ENCODE measurements at places on chromosomes 7 and 10.

DNA sequence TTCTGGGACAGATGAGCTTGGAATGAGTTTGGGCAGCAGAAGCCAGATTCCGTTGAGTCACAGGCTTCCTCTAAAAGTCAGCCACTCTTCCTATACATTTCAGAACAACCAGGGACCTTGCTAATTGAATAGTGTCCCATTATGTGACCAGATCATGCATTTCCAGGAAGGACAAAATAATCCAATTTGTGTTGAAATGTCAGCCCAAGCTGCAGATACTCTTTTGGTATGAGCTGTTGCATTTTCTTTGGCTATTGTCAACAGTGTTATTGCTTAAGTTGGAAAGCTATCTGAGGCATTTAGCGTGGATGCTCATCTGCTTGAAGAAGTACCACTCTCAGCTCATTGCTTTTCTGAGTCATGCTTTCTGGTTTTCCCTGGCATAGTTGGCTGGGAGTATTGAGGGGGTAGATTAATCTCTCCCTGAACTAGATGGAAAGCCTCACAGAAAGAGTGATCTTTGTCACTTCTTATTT lies 223.7 kb upstream of the HABP2 start:
- no peak for DNase-seq

DNA sequence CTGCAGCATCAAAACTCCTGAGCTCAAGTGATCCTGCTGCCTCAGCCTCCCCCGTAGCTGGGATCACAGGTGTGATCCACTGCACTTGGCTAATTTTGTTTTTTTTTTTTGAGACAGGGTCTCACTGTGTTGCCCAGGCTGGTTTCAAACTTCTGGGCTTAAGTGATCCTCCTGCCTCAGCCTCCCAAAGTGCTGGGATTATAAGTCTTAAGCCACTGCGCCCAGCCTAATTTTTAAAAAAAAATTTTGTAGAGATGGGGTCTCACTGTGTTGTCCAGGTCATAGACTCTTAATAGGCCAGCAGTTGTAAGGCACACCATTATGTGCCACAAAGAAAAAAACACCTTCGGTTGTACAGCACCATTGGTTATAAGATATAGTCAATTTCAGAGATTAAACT lies 122.4 kb downstream of the MAPK8 start:
- DNase-seq = no peak

GRCh38 chr10:100653957-100654781 lies 91.2 kb upstream of the PAX2 start:
- DNase-seq = no peak

- peak; percentile 55 for DNase-seq
These were observed 868 bp downstream of the TIAL1 start for GRCh38 chr10:119595676-119596515.

DNA sequence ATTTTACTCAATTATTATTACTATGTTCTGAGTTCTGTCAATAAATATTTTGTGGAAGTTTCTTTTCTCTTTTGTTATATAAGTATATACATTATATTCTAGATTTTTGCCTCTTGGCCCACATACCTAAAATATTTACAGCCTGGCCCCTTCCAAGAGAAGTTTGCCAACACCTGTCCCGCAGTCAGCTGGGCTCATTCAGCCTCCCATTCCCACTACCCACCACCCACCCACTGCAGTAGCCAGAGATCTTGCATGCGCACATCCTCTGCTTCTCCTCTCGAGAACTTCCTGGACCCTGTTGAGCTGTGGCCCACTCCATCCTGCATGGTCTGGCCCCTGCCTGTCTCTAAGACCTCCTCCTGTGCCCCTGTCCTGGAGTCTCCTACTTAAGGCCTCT lies 33.6 kb downstream of the WIPF3 start:
- DNase-seq = no peak

- DNase-seq = no peak
These were observed 43.6 kb downstream of the PLCE1 start for GRCh38 chr10:94037286-94037685.

- DNase-seq = no peak
These were observed 18.4 kb downstream of the SPOCK2 start for GRCh38 chr10:72069751-72070526.

DNA sequence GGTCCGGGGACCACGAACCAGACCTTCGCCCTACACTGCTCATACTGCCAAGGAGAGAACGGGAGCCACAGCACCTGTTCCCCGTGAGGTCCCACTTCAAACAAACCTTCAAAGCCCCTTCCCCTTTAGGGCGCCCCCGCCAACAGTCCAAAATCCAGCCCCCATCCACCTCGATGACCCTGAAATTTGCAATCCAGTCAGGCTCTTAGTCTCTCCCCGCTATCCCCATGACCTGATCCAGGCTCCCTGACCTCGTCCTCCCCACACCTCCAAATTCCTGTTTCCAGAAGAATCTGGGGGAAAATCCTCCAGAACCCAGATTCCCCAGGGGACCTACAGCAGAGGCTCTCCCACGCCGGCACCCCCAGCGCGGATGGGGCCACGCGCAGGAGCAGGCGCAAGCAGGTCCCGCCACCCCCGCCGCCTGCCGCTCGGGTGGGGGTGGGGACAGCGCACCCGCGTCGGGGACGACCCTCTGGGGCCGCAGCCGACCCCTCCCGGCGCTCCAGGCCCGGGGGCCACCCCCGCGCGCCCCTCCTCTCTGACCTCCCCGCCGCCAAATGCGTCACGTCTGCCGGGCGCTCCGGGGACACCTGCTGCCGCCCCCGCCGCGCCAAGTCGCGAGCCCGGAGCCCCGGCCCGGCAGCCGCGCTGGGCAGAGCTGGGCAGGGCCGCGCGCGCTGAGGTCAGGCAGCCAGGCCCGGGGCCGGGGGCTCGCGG lies 753 bp downstream of the CAMK2B start:
- DNase-seq = no peak

GRCh38 chr7:140062118-140062527 lies 628 bp downstream of the PARP12 start:
- peak; percentile 63 for DNase-seq

DNA sequence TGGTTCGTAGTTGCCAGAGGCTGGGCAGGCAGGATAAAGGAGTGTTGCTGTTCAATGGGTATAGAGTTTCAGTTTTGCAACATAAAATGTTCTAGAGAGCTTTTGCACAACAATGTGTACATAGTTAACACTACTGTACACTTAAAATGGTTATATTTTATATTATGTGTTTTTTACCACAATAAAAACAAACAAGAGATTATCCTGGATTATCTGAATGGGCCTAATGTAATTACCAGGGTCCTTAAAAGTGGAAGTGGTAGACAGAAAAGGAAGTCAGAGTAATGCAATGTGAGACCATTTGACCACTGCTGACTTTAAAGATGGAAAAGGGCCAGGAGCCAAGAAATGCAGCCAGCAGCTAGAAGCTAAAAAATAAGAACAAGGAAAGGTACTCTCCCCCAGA lies 159.7 kb downstream of the SGMS1 start:
- no peak for DNase-seq

GRCh38 chr7:47867286-47867685 lies 81.0 kb downstream of the PKD1L1 start:
- DNase-seq = no peak

DNA sequence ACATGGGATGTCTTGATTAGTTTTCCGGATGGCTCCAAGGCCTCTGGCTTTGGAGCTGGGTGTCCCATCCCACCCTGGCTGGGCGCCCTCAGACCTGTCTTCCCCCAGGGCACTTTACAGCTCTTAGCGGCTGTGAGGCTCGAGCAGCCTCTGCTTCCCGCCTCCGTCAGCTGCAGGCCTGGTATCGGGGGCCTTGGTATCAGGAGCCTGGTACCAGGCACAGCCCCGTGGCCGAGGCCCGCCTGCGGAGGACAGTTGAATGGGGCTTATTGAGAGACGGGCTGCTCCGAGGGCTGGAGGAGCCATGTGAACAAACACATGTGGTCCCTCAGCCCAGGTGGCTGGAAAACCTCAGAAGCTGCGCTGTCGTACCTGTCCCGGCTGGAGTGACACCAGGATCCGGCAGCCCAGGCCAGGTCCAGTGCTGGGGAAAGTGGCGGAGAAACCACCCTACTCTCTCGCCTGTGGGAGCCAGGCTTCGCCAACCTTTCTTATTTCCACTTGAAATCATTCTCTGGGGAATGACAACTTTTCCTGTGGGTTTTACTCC lies 23.9 kb upstream of the AP5Z1 start:
- no peak for DNase-seq

DNA sequence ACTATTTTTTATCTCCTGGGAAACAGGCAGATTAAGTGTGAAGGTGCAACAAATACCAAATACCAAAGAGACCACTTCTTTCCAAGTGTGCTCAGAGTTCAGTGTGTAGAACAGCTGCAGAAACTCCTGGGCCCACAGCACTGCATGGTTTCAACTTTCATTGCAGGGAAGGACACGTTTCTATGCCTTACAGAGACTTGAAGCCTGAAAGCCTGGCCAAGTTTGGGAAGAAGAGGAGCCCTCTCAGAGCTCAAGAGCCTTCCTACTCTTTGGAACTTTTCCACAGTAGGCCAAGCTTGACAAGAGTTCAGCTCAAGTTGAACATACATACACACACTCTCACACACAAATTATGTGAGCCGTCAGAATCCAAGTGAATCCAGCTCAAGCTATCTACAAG lies 2.5 kb downstream of the HOXA4 start:
- no peak for DNase-seq

GRCh38 chr10:114379631-114380041 lies 24.7 kb downstream of the AFAP1L2 start:
- DNase-seq = no peak

DNA sequence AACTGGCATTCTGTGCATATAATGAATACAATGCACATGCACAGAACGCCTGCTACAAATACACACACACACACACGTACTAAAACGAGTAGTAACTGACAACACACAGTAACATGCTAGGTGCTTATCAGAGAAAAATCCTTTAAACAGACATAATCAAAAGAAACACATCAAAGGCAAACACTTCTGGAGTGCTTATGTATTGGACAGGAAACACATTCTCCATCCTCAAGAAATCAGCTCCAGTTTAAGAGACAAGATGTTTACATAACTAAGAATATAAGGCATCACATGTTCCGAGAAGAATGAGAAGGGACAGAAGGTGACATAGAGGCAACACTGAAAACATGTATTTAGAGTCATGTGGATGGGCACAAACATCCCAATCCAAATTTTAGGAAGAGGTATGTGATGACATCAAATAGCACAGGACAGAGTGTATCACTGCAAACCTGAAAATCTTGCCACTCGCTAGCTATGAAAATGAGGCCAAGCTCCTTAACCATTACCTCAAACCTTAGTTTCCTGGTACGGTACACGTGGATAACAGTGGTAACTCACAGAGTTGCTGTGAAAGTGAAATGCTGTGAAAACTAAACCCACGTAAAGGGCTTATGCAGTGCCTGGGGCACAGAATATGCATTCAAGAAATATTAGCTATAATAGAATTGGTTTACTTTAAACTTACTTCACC lies 619.6 kb downstream of the PARD3 start:
- no peak for DNase-seq

DNA sequence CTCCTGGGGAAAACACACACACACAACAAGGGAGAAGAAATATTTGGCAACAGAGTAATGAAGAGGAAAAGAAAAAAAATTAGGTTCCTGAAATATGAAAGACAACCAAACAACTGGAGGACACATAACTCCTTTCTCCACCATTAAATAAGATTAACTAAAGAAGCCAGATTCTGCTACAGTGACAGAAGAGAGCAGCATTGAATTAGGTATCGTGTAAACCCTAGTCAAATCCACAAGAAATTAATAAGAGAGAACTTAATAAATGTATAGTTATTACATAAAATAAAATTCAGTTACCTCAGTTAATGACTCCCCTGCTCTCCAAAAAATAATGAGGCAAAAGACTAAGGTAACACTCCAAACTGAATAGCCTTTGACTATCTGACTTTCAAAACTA lies 306.7 kb downstream of the CRPPA start:
- DNase-seq = no peak

- DNase-seq = peak; percentile 80
These were observed 67.6 kb upstream of the CTNNA3 start for GRCh38 chr10:67763499-67764011.

GRCh38 chr7:153091477-153091876 lies 331.9 kb downstream of the ACTR3B start:
- DNase-seq = no peak

GRCh38 chr7:25786936-25787335 lies 365.1 kb upstream of the NFE2L3 start:
- DNase-seq = no peak

DNA sequence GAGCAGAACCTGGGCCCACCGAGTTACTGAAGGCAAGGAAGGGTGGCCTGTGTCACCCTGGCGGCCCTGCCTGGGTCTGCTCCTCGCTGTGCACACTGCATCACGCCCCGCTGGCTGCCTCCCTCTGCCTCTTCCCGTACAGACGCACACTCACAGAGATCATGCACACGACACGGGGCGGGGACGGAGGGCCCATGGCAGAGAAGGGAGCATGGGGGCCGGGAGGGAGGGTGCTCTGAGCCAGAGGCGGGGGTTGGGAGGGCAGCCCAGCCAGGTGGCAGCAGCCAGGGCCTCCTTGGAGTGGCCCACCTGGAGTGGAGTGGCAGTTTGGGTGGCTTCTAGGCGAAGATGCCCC lies 16.6 kb downstream of the BUD23 start:
- no peak for DNase-seq

- no peak for DNase-seq
These were observed 70.9 kb downstream of the ATXN7L1 start for GRCh38 chr7:105805447-105806019.

- DNase-seq = no peak
These were observed 1.5 kb downstream of the PCLO start for GRCh38 chr7:83161186-83161585.

- no peak for DNase-seq
These were observed 459.8 kb downstream of the IPMK start for GRCh38 chr10:57807906-57808305.

DNA sequence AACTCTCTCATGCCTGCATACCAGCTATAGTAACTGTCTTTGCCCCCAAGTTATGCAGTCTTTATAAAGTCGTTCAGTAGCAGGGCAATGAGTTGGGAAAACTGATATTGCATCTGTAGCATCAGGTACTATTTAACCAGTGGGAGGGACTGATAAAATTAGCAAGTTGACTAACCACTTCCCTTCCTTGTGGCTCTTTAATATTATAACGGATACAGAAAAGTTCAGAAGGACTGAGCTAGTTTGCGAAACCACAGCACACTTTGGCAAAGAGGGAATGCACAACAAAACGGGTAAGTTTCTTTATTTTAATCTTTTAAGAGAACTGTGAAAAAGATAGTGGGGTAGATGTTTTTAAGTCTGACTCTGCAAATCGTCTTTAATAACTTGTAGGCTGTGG lies 205.3 kb upstream of the HDAC9 start:
- peak; percentile 25 for DNase-seq

DNA sequence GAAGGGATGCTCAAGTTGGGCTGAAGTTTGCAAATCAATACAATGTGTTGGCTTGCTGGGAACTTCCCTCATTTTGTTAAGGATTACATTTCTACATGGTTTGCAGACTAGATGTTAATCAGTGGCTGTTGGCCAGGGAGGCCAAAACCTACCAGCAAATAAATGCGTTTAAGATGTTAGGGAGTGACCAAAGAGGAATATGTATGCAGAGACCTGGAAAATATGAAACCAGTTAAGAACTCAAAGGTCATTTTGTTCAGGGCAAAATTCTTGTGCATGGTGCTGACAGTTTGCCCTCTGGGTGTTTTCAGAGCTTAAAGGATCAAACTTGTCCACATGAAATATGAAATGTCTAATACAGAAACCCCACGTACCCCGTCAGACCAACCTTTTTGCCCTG lies 30.3 kb downstream of the GATA3 start:
- no peak for DNase-seq

GRCh38 chr10:43026039-43026973 lies 50.6 kb upstream of the RET start:
- no peak for DNase-seq

Data from naive B cell (primary cell).